Kidney capillary endothelial cell (primary cell): ENCODE measurements at places on chromosomes 16 and 17.
A peak's percentile ranks its signal among the peaks of the same experiment; 100 is the strongest.

- DNase-seq, result no peak
Observed at GRCh38 chr17:63698381-63698885, 1.5 kb downstream of the LIMD2 start.

DNA sequence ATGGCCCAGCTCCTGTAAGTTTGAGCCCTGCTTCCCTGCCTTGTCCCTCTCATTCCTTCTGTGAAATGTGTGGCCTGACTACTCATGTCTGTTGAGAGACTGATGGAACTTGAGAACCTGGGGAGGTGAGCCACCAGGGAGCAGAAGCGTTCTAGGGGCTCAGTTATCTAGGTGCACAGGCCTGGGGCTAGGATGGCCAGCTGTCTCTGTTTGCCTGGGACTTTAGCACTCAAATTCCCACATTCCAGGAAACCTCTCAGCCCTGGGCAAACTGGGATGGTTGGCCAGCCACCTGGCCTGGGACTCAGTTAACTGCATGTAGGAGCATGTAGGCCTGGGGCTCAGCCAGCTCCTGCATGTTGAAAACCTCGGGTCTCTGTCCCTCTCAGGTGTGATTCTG is 9.3 kb upstream of the EPN3 start:
- no peak for DNase-seq

GRCh38 chr17:50660042-50660886 is 25.6 kb downstream of the ABCC3 start:
- no peak for DNase-seq

GRCh38 chr17:8056976-8057625 is 18.2 kb downstream of the ALOX15B start:
- no peak for DNase-seq

DNA sequence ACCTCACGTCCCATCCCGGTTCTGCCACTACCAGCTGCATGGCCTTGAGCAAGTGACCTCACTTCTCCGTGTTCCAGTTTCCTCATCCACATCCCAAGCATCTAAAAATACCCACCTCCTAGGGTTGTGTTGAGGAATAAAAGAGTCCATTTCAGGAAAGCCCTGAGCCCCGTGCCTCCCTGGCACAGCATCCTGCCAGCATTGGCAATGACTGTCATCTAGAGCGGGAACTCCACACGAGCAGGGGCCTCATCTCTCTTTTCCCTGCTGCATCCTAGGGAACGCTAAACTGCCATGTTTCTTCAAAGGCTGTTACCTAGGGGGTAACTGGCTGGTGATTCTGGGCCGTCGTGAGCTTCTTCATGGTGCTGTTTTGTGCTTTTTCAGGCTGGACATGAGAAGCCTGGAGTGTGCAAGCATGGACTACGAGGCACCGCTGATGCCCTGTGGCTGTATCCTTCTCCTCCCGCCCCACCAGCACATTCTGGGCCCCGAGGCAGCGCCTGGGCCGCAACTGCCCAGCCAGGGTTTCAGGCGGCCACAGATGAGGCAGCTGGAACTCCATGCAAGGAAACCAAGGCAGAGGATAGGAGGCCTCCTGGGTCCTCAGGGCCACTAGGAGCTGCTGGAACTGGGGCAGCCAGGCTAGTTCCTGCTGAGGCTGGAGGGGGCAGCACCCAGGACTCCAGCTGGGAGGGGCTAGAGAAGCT is 221.4 kb downstream of the KATNIP start:
- no peak for DNase-seq

GRCh38 chr17:38448208-38448771 is 20.0 kb downstream of the ARHGAP23 start:
- no peak for DNase-seq

DNA sequence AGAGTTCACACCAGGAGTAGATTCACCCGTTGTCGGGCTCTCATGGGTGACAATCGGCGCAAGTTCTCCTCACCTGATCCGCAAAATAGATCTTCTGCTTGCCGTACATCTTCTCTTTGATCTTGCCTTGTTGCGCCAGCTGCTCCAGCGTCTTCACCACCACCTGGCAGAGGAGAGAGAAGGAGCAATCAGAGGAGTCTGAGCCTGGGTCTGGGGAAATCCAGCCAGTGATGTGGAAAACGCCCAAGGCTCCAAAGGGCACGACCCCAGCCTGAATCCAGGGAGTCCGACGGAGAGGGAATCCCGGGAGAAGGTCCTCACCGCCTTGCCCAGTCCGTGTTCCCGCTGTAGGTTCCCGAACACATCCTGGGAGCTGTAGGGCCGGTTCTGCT is 393 bp downstream of the PSMC3IP start:
- DNase-seq, result no peak

DNA sequence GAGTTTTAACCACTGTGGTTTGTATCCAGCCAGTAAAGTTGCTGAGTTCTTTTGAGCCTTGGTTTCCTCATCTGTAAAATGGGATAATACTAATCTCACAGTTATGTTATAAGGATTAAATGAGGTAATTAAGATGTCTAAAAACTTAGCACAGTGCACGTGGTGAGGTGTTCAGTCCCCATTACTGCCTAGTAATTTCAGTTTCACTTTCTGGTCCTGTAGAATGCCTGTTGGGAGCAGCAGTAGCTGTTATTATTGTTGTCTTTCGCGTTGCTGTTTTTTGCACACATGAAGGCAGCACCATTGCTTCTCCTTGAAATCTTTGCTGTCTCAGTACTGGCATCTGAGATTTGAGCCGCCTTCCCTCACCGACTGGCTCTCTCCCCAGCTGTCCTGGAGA is 182.4 kb downstream of the DNAH9 start:
- DNase-seq, result no peak

- DNase-seq, result no peak
Observed at GRCh38 chr17:81082177-81083073, 47.5 kb downstream of the BAIAP2 start.

DNA sequence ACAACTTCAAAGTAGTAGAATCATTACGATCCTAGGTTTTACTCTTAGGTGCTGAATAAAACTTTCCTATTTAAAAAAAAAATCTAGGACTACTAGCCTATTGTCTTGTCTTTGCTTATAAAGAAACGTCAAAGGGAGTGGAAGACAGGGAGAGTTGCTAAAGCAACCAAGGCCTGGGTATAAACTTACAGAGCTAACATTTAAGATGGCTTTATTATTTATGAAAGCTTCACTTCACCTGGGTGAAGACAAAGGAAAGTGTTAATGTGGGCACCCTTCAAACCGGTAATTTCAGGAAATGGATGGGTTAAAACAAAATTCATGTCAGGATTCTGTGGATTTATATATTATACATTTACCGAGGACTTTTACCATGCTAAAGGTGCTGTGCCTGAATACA is 2.5 kb downstream of the DUSP14 start:
- DNase-seq, result peak; percentile 7

GRCh38 chr16:76885776-76886537 is 305.0 kb upstream of the MON1B start:
- DNase-seq, result no peak

DNA sequence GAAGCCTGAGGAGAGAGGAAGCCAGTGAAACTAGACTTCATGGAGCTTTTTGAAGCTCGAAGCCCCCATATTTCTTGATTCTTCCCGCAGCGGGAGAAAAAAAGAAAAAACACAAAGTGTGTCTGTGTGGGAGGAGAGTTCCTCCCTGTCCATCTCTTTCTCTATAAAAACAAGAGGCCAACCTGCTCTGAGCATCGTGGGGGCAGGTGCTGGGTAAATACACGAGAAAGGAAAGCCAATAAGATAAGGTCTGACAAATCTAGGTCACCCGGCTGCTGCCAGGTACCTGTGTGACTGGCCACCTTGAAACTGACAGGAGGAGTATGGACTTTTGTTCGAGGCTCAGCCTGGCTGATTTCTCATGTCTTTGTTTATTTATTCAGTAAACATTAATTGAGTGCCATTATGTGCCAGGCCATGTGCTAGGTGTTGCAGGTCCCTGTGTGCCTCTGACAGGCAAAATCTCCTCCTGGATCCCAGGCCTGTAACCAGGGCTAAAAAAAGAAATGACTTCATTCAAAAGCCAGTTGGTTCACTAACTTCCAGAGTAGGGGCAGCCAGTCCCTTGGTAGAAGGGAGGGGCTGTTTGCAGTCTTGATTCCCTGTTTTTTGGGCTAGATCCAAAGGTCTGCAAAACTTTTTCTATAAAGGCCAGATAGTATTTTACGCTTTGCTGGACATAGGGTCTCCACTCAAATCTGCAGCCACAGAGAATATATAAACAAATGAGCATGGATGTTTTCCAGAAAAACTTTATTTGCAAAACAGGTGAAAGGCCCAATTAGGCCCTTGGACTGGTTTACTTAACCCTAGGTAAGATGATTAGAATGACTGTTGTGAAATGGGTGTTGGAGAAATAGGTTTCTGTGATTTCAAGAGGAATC is 35.6 kb downstream of the YPEL2 start:
- DNase-seq, result no peak

GRCh38 chr17:77884967-77885641 is 73.4 kb upstream of the TNRC6C start:
- no peak for DNase-seq

GRCh38 chr16:314795-315299 is 31.9 kb downstream of the PDIA2 start:
- DNase-seq, result no peak

DNA sequence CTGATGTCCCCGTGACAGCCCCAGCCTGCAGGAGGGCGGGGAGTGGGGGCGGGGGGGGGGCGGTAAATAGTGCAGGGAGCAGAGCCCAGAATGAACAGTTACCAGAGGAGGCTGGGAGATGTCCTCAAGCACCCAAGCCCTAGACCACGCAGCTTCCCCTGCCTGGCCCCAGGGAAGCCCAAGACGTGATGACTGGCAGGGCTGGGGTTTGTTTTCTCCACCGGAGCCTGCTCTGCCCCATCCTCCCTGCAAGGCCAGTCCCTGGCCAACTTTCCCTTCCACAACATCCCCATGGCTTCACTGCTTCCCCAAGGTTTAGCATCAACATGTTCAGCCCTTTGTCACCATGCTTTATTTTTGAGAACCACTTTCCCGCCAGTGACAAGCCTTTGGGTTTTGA is 1.4 kb upstream of the BEAN1 start:
- DNase-seq, result no peak

- DNase-seq, result no peak
Observed at GRCh38 chr17:10421900-10422542, at the start of gene MYH8. Gene MYH8, minus strand, starts transcription at chr17:10421950. Its CDS starts 1,723 bp downstream, at chr17:10420227.

GRCh38 chr16:11016993-11017392 is 72.6 kb downstream of the CLEC16A start:
- DNase-seq, result peak; percentile 70

GRCh38 chr17:17054636-17055035 is 12.4 kb downstream of the MPRIP start:
- DNase-seq, result no peak

- no peak for DNase-seq
Observed at GRCh38 chr16:51143196-51143977, 7.7 kb downstream of the SALL1 start.

GRCh38 chr17:21462237-21462636 is 86.1 kb downstream of the KCNJ12 start:
- DNase-seq, result no peak

- DNase-seq, result no peak
Observed at GRCh38 chr17:9052921-9053320, 31.6 kb downstream of the NTN1 start.

- no peak for DNase-seq
Observed at GRCh38 chr16:67199011-67199807, at the start of gene ELMO3. Gene ELMO3, plus strand, starts transcription at chr16:67199131. Its CDS starts 196 bp downstream, at chr16:67199327.

DNA sequence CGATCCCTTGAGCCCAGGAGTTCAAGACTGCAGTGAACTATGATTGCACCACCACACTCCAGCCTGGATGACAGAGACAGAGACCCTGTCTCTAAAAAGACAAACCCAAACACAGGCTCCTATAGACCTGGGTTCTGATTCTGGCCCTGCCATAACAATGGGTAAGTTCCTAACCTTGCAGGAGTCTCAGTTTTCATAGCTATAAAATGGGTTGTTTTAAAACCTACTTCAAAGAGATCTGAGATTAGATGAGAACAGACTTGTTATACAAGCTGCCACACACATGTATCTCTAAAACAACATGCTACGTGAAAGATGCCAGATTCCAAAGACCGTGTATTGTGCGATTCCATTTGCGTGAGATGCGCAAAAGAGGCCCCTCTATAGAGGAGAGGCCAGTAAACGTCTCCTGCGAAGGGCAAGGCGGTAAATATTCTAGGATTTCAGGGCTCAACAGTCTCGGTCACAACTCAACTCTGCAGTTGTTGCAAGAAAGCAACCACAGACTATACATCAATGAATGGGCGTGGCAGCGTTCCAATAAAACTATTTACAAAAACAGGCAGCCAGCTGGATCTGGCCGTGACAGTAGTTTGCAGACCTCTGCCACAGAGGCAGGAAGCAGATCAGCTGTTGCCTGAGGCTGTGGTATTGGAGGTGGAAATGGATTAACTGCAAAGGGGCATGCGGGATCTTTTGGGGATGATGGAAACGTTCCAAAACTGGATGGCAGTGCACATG is 5.9 kb downstream of the CORO7 start:
- no peak for DNase-seq

DNA sequence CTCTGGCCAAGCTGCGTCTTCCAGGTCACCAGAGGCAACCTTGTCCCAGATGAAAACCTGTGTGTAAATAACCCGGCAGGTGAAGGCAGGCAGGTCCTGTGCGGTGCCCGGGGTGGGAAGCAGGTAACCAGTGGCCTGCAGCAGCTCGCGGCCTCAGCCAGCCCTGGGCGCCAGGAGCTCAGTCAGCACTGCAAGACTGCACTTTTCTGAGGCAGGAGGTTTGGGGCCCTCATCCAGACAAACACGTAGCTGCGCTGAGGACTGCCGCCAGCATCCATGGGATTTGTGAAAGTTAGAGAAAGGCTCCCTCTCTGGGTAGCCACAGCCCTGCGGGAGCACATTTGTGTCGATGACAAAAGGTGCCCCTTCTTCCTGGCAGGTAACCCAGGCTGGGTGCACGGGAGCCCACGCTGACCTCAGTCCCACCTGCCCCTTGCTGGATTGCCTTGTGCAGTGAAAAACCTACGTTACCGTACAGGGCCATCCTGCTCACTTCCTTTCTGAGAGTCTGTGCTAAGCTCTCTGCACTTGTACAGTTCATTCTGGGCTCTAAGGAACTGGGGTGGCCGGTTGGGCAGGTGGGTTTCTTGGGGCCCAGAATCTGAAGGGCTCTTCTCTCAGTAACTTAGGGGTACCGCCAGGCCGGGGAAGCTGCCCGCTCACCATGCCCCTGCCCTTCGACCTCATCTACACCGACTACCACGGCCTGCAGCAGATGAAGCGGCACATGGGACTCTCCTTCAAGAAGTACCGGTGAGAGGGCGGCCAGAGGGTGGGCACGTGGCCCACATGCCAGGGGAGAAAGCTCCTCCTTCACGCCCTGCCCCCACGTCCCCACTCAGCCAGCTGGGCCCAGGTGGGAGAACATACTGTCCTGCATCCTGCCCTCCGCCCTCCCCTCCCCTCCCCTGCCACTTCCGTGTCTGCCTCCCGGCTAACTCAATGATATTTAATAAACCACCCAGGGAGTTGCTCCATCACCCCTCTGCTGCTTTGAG is 56.4 kb downstream of the MGAT5B start:
- no peak for DNase-seq

- no peak for DNase-seq
Observed at GRCh38 chr17:21146362-21147015, 19.7 kb downstream of the DHRS7B start.
